Right ventricle myocardium inferior (tissue), 1 donor: ENCODE measurements at places on chromosomes 6 and 20. TPM values are rescaled to one million over a fixed set of nuclear protein-coding genes. Genes with fewer than 3 reads are reported as not detected.

The KCNK5 gene
- total RNA-seq: 0.60 TPM

The F13A1 gene
- total RNA-seq: 188 TPM

The STMND1 gene
- not detected for total RNA-seq

The CGA gene
- 0.49 TPM for total RNA-seq

The ANKRD66 gene
- not detected for total RNA-seq

The CST5 gene
- total RNA-seq: not detected

The C4A gene
- 92.1 TPM for total RNA-seq

The SLC35A1 gene
- 10.9 TPM for total RNA-seq

The ELOVL4 gene
- total RNA-seq: 0.41 TPM

The CLPSL1 gene
- total RNA-seq: not detected

The HAO1 gene
- not detected for total RNA-seq

The MUC21 gene
- not detected for total RNA-seq

The CRISP2 gene
- not detected for total RNA-seq

The FAXC gene
- total RNA-seq: not detected

The RIMS4 gene
- not detected for total RNA-seq

The AVP gene
- 0.84 TPM for total RNA-seq

The NRSN1 gene
- total RNA-seq: not detected

The ULBP1 gene
- 0.30 TPM for total RNA-seq

The TRIM40 gene
- not detected for total RNA-seq

The FAM217A gene
- total RNA-seq: not detected

The ZNF311 gene
- total RNA-seq: 0.35 TPM

The CFAP206 gene
- total RNA-seq: 0.11 TPM

The SYTL3 gene
- 10.8 TPM for total RNA-seq

The CST2 gene
- not detected for total RNA-seq

The SOX4 gene
- 7.8 TPM for total RNA-seq

The NOX3 gene
- not detected for total RNA-seq

The DYNLT2 gene
- 0.41 TPM for total RNA-seq

The HRH3 gene
- total RNA-seq: not detected

The PACSIN1 gene
- total RNA-seq: 10.8 TPM

The KIAA1755 gene
- total RNA-seq: 7.9 TPM

The CHRNA4 gene
- 2.3 TPM for total RNA-seq

The EYS gene
- total RNA-seq: not detected

The DIDO1 gene
- total RNA-seq: 33.5 TPM

The MLN gene
- not detected for total RNA-seq

The BMP6 gene
- 1.6 TPM for total RNA-seq

The FAM110A gene
- total RNA-seq: 2.6 TPM

The COL9A3 gene
- total RNA-seq: 5.5 TPM

The GSTA3 gene
- total RNA-seq: not detected

The SLC22A16 gene
- total RNA-seq: 0.32 TPM
